Esophagus squamous epithelium (tissue), 5 donors: ENCODE measurements at places on chromosomes 2 and 18.

DNA sequence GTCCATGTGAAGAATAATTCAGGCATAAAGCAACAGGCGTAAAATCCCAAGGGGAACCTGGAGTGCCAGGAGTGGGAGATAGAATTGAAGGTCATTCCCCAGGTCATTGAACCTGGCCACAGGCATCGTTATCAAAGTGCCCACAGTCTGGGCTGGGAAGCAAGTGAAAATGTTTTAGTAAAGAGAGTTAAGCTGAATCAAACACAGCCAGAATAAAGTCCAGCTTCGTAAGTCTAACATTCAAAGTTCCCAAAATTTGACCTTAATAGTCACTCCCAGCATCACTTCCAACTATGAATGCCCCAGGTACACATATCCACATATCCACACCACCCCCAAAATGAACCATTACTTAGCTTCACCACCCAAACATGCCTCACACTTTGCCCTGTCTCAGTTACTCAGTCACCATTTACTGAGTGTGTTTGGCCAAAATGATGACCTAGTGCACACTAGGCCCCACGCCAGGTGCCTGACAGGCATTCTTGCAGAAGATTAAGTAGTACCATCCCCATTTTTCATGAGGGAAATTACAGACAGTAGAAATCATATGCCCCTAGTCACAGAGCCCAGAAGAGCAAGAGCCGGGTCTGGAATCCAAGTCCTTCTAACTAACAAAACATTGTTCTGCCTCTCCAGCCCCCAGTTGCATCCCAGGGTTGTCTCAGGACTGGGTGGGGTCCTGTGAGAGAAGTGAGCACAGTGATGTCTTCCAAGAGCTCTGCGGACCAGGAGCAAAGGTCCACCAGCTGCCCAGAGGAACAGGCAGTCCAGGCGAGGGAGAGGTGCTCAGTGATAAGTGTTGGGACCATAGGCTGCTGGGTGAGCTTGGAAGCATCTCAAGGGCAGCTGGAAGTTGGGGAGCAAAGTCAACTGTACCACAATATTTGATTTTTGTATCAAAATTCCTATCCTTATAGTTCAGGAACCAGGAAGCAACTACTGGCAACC, 65.2 kb upstream of the MYCN start:
- no peak for DNase-seq

- no peak for DNase-seq
These were observed 2.6 kb downstream of the TMEM131 start for GRCh38 chr2:97992836-97993825.

DNA sequence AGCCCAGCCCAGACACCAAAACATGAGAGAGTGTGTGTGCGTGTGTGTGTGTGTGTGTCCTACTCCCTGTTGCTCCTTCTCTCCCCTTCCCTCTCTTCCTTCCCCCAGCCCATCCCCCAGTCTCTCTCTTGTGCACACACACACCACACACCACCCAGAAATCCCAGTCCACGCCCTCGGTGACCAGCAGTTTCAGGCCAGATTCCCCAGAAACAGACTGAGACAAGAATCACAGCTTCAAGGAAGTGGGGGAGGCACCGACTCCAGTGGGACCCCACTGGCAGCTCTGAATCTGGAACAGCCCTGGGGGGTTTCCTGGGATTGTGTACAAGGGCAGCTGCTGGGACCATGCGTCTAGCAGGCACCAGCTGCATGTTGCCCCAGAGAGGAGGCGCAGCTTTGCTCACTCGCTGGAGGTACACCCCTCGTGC, 113.5 kb downstream of the NDUFA10 start:
- DNase-seq: no peak

- no peak for DNase-seq
These were observed 24.4 kb downstream of the SGPP2 start for GRCh38 chr2:222448748-222449181.

DNA sequence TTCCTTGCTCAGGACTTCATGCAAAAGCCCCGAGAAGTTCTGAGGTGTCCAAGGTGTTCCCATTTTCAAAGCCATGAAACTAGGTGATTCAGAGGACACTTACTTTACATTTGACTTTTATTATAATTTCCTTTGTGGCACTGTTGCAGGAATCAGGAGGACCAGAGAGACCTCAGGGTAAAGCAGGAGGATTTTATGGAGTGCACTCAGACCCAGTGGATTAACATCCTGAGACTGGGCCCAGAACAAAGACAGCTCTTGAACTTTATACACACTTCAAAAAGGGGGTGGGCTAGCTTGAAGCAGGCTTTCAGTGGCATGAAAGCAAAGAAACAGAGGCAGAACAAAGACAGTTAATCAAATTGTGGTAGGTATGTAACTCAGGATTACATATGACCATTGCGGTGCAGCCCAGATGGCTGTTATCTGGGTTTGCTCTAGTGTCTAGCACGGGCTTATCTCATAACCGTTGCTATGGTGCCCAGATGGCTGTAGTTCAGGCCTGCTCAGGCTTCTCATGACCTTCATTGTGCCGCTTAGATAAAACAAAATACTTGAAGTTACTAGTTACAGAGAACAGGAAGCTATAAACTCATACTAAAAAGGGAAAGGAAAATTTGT, 39.4 kb downstream of the TMEM182 start:
- no peak for DNase-seq
